ENCODE measurements at places on chromosomes 4 and X.

GRCh38 chrX:13647709-13648212 is 5.2 kb upstream of the TCEANC start:
- DNase-seq: peak; percentile 82

DNA sequence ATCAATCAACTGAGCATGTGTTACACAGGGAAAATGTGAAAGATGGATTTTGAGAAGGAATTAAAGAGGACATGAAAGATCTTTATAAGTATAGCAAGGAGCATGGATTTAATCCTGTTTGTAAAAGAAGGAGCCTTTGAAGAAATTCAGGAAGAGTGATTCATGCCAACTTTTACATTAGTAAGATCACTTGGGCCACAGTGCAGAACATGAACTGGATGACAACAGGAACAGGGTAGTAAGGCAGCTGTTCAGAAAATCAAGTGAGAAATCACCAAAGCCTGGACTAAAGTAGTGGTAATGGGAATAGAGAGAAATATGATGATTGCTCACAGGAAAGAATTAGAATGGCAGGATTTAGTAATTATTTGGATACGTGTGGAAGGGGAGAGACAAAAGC is 265.7 kb upstream of the PCDH7 start:
- no peak for DNase-seq

DNA sequence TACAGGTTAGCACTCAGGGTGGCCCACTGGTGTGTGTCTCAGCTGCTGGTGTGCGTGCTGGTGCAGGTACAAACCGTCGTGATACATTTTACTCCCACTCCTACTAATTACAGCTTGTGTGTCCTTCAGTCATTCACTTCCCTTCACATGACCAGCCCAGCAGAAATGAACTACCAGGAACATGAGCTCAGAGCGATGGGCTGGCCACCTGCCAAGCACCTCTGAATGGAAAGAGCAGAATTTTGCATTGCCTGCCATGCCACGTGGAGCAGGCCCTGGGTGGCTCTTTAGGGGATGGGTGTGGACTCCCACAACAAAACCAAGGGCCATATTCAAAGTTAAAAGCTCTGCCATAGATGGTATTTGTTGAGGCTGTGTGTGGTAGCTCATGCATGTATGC is 58.9 kb upstream of the PGM2 start:
- DNase-seq: no peak

GRCh38 chrX:50495616-50496015 is 25.0 kb upstream of the DGKK start:
- DNase-seq: no peak

GRCh38 chr4:102945066-102945465 is 74.4 kb downstream of the SLC9B1 start:
- no peak for DNase-seq

DNA sequence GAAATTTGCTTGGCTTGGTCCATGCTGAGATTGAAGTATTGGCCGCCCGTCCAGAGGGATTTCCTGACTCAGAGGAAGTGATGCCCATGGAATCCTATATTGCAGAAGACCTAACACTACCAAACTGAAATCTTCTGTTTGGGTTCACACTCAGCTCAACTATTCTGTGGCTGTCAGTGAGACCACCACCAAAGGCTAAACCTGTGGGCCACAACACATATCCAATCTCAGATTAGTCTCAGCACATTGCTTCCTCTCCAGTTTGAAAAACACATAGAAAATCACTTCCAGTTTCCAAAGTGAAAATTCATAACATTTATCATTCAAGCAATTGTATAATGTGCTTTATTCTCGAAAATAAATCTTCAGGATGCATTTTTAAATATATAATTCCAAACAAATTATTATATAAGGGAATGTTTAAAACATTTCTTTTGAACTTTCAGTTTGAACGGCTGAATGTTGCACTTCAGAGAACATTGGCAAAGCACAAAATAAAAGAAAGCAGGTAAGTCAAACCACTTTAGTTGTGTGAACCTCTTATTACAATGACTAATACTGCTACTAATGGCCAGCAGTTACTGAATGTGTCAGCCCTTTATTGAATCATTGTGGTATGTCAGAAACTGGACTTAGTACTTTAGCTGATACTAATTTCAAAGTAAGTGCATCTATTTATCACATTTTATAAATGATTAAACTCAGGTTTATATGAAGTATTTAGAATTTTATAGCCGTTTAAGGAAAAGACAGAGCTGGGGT is 37.0 kb downstream of the GUCY1A1 start:
- no peak for DNase-seq

- DNase-seq: no peak
These were observed 14.7 kb downstream of the STAP1 start for GRCh38 chr4:67573193-67573592.

- no peak for DNase-seq
These were observed 41.3 kb upstream of the PRKG2 start for GRCh38 chr4:81256059-81256970.

- no peak for DNase-seq
These were observed 86.5 kb downstream of the GLRA3 start for GRCh38 chr4:174742561-174742960.

- no peak for DNase-seq
These were observed 291.9 kb downstream of the SLC7A11 start for GRCh38 chr4:137950286-137950685.

GRCh38 chrX:120402369-120402768 is 40.5 kb downstream of the ATP1B4 start:
- no peak for DNase-seq

- DNase-seq: no peak
These were observed 115.1 kb downstream of the KLHL8 start for GRCh38 chr4:87105101-87105845.

DNA sequence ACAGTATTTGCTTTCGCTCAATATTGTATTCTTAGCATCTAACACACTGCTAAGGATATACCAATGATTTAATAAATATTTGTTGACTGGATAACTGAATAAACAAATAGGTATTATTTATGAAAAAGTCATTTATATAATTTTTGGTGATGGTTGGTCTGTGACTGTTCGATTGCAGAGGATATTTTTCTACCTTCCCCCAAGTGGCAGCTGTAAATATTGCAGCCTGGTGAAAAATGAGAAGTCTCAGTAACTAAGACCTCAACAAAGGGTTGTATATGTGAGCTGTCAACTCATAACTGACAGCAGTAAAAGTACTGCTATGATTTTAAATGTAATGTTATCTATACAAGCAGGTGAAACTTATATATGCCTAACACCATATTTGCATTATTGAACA is 36.0 kb downstream of the HTR2C start:
- DNase-seq: peak; percentile 23

GRCh38 chr4:13698296-13698695 is 70.8 kb upstream of the BOD1L1 start:
- DNase-seq: no peak

GRCh38 chr4:138455097-138455496 is 212.9 kb upstream of the SLC7A11 start:
- no peak for DNase-seq

DNA sequence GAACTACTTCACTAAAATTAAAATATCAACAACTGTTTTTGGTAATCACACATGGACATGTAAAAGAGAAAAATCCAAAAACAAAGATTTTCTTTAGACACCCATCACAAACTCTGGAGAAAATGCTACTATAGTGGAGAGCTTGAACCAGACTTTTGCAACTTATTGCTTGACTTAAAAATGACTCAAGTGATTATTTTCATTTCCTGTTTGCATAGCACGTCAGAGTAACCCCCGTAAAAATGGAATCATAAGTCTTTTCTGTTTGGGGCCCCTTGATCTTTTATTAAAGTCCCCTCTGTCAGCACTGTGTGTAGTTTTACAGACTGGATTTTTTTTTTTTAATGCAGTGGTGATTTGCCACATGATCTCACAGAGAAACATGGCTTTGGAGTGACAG is 79.5 kb downstream of the PRKG2 start:
- no peak for DNase-seq
